ENCODE measurements at places on chromosomes 1 and 21.

DNA sequence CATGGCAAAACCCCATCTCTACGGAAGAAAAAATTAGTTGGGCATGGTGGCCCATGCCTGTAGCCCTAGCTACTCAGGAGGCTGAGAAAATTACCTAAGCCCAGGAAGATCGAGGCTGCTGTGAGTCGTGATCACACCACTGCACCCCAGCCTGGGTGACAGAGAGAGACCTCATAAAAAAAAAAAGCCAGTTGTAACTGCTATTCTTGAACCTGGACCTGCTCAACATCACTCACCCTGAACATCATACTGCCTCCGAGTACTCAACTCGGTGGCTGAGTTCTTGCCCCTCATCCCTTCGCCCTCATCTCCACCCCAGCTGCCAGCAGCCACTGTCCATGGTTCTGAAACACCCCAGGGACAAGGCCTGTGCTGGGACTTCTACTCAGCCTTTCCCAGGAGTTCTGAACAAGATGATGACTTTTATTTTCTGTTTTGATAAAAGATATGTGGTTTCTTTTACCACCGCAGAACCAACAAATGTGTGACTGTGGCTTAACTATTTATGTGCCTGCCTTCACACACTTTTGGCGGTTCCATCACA lies 5.4 kb upstream of the DISP3 start:
- DNase-seq = peak; percentile 31

DNA sequence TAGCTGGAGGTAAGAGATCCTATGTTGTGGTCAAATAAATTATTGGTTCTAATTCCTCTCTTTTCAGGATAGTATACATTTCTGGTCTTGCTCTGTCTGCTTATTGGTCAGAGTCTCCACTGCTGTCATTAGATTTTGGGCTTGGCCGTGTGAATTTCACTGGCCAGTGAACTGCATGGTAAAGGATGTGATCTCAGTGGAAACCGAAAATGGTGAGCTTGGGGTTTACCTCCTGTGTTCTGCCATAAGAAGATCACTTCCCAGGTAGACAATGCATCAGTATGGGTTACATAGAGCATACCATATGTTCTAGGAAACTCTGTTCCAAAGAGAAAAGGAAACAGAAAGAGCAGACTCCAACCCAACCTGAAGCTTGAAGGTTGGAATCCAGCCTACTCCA lies 1123.3 kb upstream of the B3GALT2 start:
- no peak for DNase-seq

DNA sequence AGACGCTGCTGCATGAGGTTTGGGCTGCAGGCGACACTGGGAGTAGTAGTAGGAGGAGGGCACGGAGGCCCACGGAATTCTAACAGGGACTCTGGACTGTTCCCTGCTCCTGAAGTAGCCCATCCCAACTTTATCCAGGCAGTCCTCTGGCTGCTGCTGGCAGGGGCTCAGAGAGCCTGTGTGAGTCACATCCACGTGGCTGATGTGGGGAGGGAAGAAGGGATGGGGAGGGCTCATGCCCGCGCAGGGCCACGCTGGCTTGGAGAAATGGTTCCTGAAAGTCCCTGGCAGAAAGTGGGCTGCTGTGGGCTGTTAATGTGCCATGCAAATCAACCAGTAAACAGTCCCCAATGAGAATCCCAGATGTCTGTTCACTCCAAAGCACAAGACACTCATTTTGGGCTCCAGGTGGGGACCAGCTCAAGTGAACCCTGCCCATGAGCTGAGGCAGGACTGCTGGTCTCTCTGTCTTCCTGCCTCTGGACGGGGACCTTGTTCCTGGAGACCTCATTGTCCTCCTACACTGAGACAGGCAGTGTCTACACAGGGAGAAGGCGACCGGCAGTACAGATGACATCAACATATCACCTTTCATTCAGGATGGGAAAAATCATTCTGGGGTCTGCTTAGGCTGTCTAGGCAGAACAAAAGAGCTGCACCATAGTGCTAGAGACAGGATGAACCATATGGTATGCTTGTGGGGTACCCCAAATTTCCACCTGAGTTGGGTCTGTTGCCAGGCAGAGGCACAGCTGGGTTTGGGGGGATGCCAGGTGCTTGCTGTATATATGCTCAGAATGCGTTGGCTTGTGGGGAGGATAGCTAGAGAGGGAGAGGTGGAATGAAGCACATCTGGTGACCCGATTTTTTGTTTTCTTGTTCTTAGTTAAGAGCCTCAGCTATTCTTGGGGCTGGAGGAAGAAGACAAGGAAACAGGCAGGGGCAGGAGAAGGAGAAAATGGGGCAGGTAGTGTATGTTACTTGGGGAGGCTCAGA lies 57.9 kb upstream of the FMOD start:
- DNase-seq = peak; percentile 76

- DNase-seq = no peak
Observed at GRCh38 chr1:23224739-23225648, 7.7 kb upstream of the HTR1D start.

All from testis (tissue), 5 donors.